H7 (cell line): ENCODE measurements at places on chromosomes 1 and 21. TPM values are rescaled to one million over a fixed set of nuclear protein-coding genes. Genes with fewer than 3 reads are reported as not detected.

PTPN7 gene
- total RNA-seq = 0.24 and 0.55 TPM in 2 replicates

FCRL6 gene
- total RNA-seq = not detected in 2 replicates

SYCP1 gene
- not detected in 2 replicates for total RNA-seq

RNF2 gene
- 41.3 and 53.0 TPM in 2 replicates for total RNA-seq

UTP25 gene
- total RNA-seq = 8.7 and 12.3 TPM in 2 replicates

S100B gene
- total RNA-seq = 0.10 TPM in 1 of 2 replicates, not detected in the other

COL11A1 gene
- total RNA-seq = 12.2 and 13.4 TPM in 2 replicates

GBP7 gene
- total RNA-seq = not detected in 2 replicates

GIPC2 gene
- 0.07 and 0.26 TPM in 2 replicates for total RNA-seq

RIIAD1 gene
- total RNA-seq = not detected in 2 replicates

WLS gene
- 8.3 and 9.5 TPM in 2 replicates for total RNA-seq

NPHS2 gene
- total RNA-seq = not detected in 2 replicates

F11R gene
- total RNA-seq = 211 and 255 TPM in 2 replicates

DISC1 gene
- total RNA-seq = 5.6 and 6.3 TPM in 2 replicates

LRRC8C gene
- 1.2 and 1.3 TPM in 2 replicates for total RNA-seq

FAM78B gene
- 2.3 and 4.5 TPM in 2 replicates for total RNA-seq

CFHR5 gene
- total RNA-seq = not detected in 2 replicates

GPR3 gene
- 5.8 and 8.5 TPM in 2 replicates for total RNA-seq

HSF2BP gene
- 0.52 and 0.85 TPM in 2 replicates for total RNA-seq

IFI44L gene
- total RNA-seq = 0.48 TPM in 1 of 2 replicates, not detected in the other

STUM gene
- 0.14 and 0.26 TPM in 2 replicates for total RNA-seq

SOD1 gene
- 160 and 174 TPM in 2 replicates for total RNA-seq

HUNK gene
- total RNA-seq = 3.2 and 6.8 TPM in 2 replicates

REN gene
- total RNA-seq = not detected in 2 replicates

DUSP23 gene
- total RNA-seq = 74.9 and 81.6 TPM in 2 replicates

VASH2 gene
- total RNA-seq = 50.9 and 74.6 TPM in 2 replicates

KRTAP11-1 gene
- total RNA-seq = not detected in 2 replicates

L1TD1 gene
- total RNA-seq = 103 and 168 TPM in 2 replicates

SPAG17 gene
- 0.67 and 1.8 TPM in 2 replicates for total RNA-seq

JAM2 gene
- total RNA-seq = 0.67 and 1.1 TPM in 2 replicates

LRRC53 gene
- total RNA-seq = not detected in 2 replicates

PPP2R5A gene
- total RNA-seq = 65.3 and 72.5 TPM in 2 replicates

PCP4 gene
- 0.24 TPM in 1 of 2 replicates, not detected in the other for total RNA-seq

PRELP gene
- total RNA-seq = 0.03 TPM in 1 of 2 replicates, not detected in the other
